ENCODE measurements at places on chromosomes 7 and 10. TPM values are rescaled to one million over a fixed set of nuclear protein-coding genes. Genes with fewer than 3 reads are reported as not detected.

Gene OR2A1
- total RNA-seq = 0.39 TPM

Gene ELMO1
- total RNA-seq = 15.3 TPM

Gene ADAMTS14
- 0.91 TPM for total RNA-seq

Gene CFAP46
- total RNA-seq = 1.4 TPM

Gene PRLHR
- total RNA-seq = not detected

Gene SLC26A4
- 2.4 TPM for total RNA-seq

Gene ATOH7
- total RNA-seq = not detected

Gene DNAJC30
- 3.8 TPM for total RNA-seq

Gene ACTL6B
- total RNA-seq = not detected

Gene ZNF853
- 0.86 TPM for total RNA-seq

Gene MPP7
- 9.9 TPM for total RNA-seq

Gene TMEM270
- total RNA-seq = not detected

Gene LBX1
- not detected for total RNA-seq

Gene GRM8
- total RNA-seq = not detected

Gene CDH23
- 4.3 TPM for total RNA-seq

Gene C7orf33
- total RNA-seq = not detected

Gene CUBN
- 1.4 TPM for total RNA-seq

Gene CTAGE15
- total RNA-seq = not detected

Gene TLX1
- total RNA-seq = not detected

Gene EFCAB10
- 0.11 TPM for total RNA-seq

Gene PKD1L1
- 0.13 TPM for total RNA-seq

Gene CRYGN
- 0.78 TPM for total RNA-seq

Gene NPFFR1
- total RNA-seq = not detected

Gene ASB10
- not detected for total RNA-seq

Gene KIF5B
- 134 TPM for total RNA-seq
